ENCODE measurements at places on chromosomes 7 and 10.
A peak's percentile ranks its signal among the peaks of the same experiment; 100 is the strongest.

DNA sequence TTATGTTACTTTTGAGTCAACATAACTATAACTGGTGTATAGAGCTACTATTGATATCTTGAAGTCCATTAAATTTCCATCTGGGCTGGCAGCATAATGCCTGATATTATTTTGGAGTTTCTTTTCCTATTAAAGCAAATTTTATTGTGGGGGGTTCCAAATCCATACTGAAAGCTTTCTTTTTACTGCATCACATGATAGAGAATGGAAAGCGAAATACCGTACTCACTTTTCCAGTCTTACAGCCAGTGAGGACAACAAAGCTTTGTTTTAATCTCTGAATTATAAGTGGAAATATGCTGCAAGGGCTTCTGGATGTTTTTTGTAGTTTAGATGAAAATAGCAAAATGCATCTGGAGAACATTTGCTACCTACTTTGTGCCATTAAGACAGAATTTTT lies 477.5 kb upstream of the SEMA3D start:
- DNase-seq: no peak

GRCh38 chr7:30531286-30531685 lies 26.7 kb upstream of the GGCT start:
- DNase-seq: no peak

GRCh38 chr7:105691680-105692564 lies 110.6 kb upstream of the EFCAB10 start:
- DNase-seq: peak; percentile 62

DNA sequence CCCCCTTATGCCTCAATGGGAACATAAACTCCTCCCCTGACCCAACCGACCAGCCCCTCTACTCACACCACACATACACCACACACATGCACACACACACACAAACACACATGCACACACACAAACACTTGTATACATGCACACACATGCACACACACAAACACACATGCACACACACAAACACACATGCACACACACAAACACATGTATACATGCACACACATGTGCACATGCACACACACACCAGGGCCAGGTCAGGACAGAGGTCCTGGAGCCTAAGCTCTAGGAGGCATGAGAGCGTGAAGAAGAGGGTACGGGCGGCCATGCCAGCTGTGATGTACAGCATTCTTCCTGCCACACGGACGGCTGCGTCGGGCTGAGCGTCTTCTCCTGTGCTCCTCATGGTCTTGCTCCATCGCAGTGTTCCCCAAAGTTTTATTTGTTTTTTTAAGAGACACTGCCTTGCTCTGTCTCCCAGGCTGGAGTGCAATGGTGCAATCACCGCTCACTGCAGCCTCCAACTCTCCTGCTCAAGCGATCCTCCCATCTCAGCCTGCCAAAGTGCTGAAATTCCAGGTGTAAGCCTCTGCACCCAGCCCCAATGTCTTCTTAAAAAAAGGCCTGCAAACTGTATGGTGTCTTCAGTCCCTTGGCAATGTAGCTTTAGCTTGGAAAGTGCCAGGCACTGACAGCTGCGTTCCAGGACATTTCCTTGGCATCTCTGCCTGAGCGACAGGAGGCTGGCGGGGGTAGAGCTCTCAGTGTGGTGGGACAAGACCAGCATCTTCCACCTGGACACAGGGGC lies 38.8 kb upstream of the INPP5A start:
- no peak for DNase-seq

- DNase-seq: no peak
Observed at GRCh38 chr7:14698239-14698638, 204.3 kb downstream of the DGKB start.

GRCh38 chr10:29666201-29666600 lies 31.4 kb upstream of the SVIL start:
- no peak for DNase-seq

DNA sequence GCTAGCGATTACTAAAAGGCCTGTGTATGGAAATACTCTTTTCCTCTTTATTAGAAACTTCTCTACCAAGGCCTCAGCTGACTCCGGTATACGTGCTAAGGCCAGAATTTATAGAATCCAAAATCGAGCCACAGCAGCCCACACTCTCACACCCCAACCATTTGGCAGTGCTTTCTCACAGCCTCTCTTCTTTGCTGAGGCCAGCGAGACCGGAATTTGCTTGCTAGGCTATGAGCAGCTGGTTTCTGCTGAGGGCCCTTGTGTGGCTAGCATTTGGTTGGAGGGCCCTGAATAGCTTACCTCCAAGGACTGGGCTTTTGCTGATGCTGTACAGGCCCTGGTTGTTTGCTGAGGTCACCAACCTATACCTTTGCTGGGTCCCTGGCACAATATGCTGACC lies 46.1 kb downstream of the ITGB8 start:
- DNase-seq: no peak

- DNase-seq: no peak
Observed at GRCh38 chr10:3995302-3996210, 210.5 kb upstream of the KLF6 start.

- peak; percentile 52 for DNase-seq
Observed at GRCh38 chr7:4386190-4386589, 295.9 kb upstream of the FOXK1 start.

- no peak for DNase-seq
Observed at GRCh38 chr10:22534849-22535604, 179.4 kb downstream of the PIP4K2A start.

DNA sequence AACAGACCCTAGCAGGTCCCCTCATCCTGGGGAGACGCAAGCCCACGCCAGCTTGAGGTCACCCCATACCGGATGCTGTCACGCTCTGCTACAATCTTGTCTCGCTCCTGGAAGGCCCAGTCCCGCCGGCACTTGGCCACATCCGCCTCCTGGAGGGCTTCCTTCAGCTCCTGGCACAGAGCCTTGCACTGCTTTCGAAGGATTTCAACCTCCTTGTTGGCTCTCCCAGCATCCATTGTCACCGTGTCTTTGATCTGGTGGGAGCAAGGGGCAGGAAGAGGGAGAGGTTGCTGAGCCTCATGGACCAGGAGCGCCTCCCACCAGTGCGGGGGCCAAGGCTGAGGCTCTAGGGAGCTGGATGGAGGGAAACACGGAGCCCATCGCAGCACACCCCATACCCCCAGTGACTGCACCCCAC lies 90.9 kb downstream of the DLG5 start:
- DNase-seq: no peak

DNA sequence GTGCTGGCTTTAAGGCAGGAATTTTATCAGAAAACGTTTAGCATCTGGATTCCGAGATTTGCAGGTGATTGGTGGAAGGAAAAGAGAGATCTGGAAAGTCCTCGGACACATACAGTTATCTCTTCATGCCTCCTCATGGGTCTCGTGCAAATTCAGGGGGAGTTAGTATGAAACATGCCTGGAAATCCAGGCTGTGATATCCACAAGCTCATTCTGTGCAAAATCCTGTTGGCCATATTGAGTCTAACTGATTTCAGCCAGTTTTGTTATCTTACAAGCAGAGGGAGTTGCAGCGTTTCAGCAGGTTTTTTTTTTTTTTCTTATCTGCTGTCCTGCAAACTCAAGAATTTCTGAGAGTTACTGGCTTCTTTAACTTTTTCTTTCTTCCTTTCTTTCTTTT lies 411.5 kb downstream of the GALNT17 start:
- DNase-seq: no peak

DNA sequence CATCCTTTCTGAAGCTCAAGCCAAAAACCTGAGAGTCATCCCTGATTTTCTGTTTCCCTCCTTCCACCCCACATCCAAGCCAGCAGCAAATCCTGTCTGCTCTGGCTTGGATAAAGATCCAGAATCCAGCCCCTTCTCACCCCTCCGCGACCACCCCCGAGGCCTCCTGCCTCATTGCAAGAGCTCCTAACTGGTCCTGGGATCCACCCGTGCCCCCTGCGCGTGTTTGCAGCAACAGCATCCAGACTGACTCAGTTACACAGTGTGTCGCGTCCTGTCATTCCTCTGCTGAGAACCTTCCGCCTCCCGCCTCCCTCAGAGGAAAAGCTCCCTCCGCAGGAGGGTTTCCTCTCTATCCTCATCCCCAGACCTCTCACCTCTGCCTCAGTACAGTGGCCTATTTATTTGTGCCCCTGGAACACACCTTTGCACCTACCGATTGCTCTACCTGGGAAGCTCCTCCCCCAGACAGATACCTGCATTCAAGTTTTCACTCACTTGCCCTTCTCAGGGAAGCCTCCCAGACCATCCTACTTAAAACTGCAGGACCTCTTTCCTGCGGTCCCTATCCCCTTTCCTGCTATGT lies 21.6 kb upstream of the GRID1 start:
- no peak for DNase-seq
